ENCODE measurements at places on chromosomes 4 and X.
A peak's percentile ranks its signal among the peaks of the same experiment; 100 is the strongest.

GRCh38 chr4:164621886-164622521, 131.9 kb upstream of the SMIM31 start:
- DNase-seq: no peak

- peak; percentile 12 for DNase-seq
Observed at GRCh38 chr4:169621731-169622492, 1.5 kb downstream of the CLCN3 start.

DNA sequence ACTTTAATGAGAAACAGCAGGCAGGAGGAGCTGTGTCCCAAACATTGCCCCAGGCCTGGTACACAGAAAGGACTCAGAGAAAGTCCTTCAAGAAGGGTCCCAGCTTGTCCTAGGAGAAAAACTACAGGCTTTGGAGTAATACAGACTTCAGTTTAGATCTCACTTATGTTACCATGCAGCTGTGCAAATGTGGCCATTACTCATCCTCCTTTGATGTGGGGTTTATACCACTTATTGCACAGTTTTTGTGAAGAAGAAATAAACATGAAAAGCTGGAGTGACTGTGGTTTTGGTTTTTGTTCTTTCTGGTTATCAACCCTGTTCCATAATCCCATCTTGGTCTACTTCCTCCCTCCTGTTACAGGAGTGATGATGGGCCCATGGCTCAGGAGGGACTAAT, 8.1 kb upstream of the CYTL1 start:
- no peak for DNase-seq

DNA sequence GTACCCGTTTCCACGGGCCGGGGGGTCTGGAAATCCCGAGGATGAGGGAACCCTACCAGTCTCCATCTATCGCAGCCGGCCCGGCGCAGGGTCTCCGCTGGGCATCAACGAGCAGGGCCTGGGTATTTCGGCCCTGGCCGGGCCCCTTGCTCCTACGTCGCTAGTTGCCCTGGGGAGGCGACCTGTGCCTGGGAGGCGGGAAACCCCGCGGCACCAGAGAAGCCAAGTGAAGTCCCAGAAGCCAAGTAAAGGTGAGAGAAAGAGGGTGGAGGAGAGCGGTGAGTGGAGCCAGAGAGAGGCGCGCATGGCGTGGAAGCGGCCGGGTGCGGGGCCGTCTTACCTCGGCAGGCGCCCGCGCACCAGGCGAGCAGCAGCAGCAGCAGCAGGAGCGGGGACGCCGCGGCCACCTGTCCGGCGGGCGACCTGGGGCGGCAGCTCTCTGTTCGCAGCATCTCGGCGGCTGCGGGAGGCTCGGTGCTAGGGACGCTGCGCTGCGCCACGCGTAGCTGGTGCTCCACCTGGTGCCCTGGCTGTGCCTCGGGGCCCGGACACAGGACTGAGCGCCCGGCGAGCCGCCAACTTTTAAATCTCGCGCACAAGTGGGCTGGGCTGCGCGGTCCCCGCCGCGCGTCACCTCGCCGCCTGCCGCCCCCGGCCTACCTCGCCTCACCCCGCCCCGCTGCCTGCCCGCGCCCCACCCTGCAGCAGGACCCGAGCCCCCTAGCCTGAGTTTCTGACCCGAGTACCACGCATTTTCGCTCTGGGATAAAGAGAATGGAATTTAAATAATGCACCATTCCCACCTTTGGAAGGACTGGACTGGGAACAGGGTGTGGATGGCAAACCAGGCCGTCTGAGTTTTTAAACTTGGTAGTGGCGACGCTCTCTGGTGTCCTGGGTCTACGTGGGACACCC, at the start of gene NMU:
Gene NMU (minus strand): TSS at position 558 of the 915 bp plus-strand sequence. CDS start 106 bp downstream, at position 452.
- peak; percentile 52 for DNase-seq

- DNase-seq: peak; percentile 6
Observed at GRCh38 chrX:149487292-149487691, 17.8 kb downstream of the IDS start.

DNA sequence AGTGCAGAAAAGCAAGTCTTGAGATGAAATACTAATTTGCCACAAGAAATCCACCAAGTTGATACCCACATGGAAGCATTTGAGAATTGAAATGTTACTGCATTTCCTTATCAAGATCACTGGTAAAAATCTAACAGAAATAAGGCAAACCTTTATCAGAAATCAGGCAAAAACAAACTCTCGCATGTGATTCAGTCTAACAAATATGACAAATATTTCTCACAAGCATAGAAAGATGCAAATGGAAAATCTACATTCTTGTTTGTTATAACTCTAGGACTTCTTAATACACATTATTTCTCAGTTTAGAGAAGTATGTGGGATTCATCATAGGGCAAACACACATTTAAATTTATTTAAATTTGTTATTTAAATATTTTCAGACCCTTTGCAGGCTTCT, 52.9 kb downstream of the TXK start:
- DNase-seq: no peak

DNA sequence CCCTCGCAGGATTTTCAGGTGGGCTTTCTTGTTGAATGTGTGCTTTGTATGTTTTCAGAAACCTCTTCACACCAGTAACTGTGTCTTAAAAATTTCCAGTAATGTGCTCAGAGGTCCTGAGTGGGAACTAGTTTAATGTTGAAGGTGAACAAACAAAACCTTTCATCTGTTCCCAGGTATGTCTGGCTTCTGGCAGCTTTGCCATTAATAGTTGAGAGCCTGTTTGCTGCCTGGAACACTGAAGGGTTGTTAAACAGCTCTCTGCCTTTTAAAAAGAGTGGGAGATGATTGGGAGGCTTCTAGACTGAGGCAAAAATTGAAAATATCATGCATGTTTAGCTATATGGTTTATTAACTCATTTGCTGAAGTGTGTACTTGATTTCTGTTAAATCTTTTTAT, 161.2 kb upstream of the AGTR2 start:
- DNase-seq: no peak

GRCh38 chrX:107721318-107721717, 54.3 kb downstream of the TSC22D3 start:
- no peak for DNase-seq

DNA sequence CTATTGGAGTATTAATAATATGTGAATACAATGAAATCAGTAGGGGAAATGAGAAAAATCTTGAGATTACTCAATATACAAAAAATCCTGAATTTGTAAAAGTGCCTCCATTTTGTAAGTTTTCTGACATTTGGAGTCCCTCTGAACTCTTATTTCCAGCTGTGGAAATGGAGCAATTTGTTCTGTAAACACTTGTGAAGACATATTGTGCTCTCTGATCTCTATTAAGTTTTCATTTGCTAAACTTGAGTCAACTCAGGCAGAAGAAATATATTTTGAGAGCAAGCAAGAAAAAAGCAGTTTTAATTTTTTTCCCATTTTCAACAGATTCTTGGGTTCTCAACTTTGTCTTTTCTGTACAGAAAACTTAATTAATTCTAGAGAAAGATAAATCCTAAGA, 51.4 kb upstream of the PCDH18 start:
- DNase-seq: no peak

DNA sequence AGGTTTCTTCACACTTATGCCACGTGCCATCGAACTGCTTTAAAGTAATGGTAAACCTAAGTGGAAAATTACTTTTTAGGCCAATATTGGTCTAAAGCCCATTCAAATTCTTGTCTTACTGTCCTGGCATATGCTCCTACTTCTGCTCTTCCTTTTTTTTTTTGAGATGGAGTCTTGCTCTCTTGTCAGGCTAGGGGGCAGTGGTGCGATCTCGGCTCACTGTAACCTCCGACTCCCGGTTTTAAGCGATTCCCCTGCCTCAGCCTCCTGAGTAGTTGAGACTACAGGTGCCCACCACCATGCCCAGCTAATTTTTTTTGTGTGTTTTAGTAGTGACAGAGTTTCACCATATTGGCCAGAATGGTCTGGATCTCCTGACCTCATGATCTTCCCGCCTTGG, 129.0 kb upstream of the TECRL start:
- peak; percentile 29 for DNase-seq

- DNase-seq: no peak
Observed at GRCh38 chr4:145524552-145524951, 42.9 kb downstream of the SMAD1 start.

DNA sequence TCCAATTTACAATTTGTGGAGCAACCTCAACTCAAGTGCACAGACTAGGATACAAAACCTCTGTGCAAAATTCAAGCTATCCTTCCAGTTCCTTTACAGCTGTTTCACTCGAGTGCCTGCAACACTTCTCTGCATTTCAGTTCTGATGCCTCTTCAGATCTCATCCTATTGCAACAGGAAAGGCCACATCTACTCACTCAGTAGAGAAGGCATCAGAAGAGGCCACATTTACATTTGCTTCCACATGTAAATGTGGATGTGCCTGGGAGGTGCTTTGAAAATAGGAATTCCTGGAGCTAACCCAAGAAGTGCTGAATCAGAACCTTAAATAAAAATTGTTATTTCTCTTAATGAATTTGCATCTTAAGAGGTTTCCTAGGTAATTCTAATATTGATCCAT, 45.8 kb upstream of the SERTM2 start:
- DNase-seq: no peak

DNA sequence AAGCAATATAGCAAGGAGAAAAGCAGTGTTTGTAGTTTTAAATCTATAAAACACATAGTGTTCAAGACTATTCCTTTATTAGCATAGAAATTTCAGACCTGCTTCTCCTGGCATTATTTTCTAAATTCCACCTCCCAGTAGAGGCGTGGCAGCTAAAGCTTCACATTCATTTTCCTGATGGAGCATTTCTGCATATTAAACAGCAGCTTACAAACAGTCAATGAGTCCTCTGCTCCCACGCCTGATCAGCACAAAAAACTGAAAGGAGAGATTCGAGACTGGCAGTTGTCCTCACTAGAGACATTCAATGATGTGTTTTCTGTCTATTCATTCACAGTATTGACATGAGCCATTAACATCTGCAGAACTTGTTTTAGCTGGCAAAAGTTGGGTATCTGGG, 61.4 kb downstream of the SHISA3 start:
- DNase-seq: no peak

GRCh38 chr4:5370286-5370685, 319.0 kb downstream of the STK32B start:
- no peak for DNase-seq

GRCh38 chrX:70129816-70130215, 3.4 kb upstream of the IGBP1 start:
- DNase-seq: no peak

DNA sequence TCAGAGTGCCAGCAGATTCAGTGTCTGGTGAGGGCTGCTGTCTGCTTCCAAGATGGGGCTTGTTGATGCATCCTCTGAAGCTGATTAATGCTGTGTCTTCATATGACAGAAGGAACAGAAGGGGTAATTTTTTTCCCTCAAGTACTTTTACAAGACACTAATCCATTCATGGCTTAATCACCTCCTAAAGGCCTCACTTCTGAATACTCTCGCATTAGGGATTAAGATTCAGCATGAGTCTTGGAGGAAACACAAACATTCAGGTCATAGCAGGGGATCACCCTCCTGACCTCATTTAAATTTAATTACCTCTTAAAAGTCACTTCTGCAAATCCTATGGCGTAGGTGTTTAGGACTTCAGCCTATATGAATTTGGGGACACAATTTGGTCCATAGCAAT, 1145.5 kb upstream of the PCDH10 start:
- peak; percentile 97 for DNase-seq

- DNase-seq: peak; percentile 81
Observed at GRCh38 chrX:46130247-46130646, 415.0 kb downstream of the ZNF674 start.

DNA sequence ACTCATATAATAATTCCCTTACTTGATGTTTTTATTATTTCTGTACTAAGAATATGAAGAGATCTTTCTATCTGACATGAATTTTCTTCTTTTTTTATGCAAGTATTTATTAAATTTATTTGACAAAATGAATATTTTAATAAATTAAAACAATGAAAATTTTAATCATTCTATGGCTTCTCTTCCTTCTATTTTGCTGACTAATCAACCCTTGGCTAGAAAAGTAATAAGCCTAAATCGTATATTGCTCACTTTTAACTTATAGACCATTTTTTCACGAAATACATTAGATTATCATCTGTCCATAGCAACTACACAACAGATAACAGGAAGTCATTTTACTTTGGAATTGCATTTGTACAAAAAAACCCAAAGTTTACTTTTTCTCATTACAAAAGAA, 38.6 kb downstream of the PRSS12 start:
- DNase-seq: no peak

GRCh38 chrX:56228914-56229313, 3.2 kb upstream of the KLF8 start:
- DNase-seq: no peak

GRCh38 chr4:185602397-185602796, 67.1 kb upstream of the PDLIM3 start:
- no peak for DNase-seq

- no peak for DNase-seq
Observed at GRCh38 chr4:1048773-1049590, 37.6 kb downstream of the FGFRL1 start.

DNA sequence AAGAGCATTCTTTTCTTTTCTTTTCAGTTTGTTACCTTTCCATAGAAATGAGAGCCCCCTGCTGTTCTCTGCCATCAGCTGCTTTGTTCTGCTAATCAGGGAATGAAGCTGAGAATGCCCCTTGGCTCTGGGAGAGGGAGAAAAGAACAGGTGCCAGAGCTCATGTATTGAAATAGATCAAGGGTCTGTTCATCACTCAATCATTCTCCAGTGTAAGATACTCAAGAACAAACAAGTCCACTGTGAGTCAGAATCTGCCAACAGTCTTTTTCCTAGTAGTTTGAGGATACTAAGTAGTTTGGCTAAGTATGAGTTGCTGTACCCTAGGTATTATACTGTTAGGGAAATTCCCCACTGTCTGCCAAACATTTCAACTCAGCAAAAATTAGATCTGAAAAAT, 144.3 kb downstream of the RTL3 start:
- DNase-seq: no peak

GRCh38 chr4:119138046-119138445, 2.4 kb downstream of the MYOZ2 start:
- no peak for DNase-seq

- DNase-seq: peak; percentile 66
Observed at GRCh38 chr4:165604181-165604580, 225.4 kb downstream of the CPE start.

DNA sequence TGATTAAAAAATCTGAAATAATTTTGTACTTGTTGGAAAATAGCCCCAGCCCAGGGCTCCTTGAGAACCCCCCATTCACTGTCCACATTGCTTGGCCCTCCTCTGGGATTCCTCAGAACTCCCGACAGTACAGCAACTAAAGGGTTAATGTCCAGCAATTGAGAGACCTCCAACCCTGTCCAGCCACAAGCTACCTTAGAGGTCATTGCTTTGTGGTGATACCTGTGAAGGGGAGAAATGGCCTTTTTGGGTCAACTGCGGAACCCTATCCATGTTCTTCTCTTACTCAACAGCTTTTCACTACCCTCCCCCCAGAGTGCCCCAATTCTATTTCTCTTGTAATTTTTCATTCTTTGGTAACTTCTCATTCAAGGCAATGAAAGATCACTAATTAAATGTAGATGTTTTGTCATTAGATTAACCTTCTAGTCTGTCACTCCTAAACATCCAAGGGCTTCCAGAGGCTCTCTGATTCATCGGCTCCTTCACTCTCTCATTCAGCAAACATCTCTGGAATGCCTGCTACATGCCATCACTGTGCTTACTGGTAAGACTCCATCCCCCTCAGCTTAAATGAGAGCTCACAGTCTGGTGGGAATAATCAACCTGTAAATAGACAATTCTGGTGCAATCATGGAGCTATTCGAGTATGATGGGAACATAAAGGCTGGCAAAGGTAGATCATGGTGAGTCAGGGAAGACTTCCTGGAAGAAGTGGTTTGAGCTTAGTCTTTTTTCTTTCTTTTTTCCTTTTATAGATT, 241.4 kb upstream of the PGRMC2 start:
- DNase-seq: no peak
